ENCODE measurements at places on chromosomes 2 and 18. TPM values are rescaled to one million over a fixed set of nuclear protein-coding genes. Genes with fewer than 3 reads are reported as not detected.

Gene UGT1A6
- total RNA-seq: not detected

Gene DYNC1I2
- 111 TPM for total RNA-seq

Gene PROM2
- total RNA-seq: 20.3 TPM

Gene TUBA4B
- total RNA-seq: not detected

Gene SERPINB4
- not detected for total RNA-seq

Gene ZNF521
- total RNA-seq: 54.1 TPM

Gene HTR2B
- total RNA-seq: 3.4 TPM

Gene CD28
- total RNA-seq: not detected

Gene OR6B2
- not detected for total RNA-seq

Gene CYBRD1
- 47.7 TPM for total RNA-seq

Gene GALR1
- not detected for total RNA-seq

Gene C2orf15
- 7.8 TPM for total RNA-seq

Gene ABCG8
- total RNA-seq: not detected

Gene PRKAG3
- total RNA-seq: 2.9 TPM

Gene LONRF2
- total RNA-seq: 13.7 TPM

Gene TUBB8B
- 0.31 TPM for total RNA-seq

Gene TRPM8
- not detected for total RNA-seq

Gene DES
- 37.0 TPM for total RNA-seq

Gene KCNJ13
- 0.35 TPM for total RNA-seq

Gene OSR1
- 26.0 TPM for total RNA-seq

Gene MYO7B
- 0.04 TPM for total RNA-seq

Gene IL1R1
- 13.3 TPM for total RNA-seq

Gene CPLX4
- not detected for total RNA-seq

Gene COLEC12
- 70.5 TPM for total RNA-seq

Gene HRH4
- not detected for total RNA-seq

Gene SERPINB12
- not detected for total RNA-seq

Gene ARID5A
- 4.1 TPM for total RNA-seq

Gene CTAGE1
- 0.07 TPM for total RNA-seq

Gene INHBB
- not detected for total RNA-seq

Gene SIX3
- total RNA-seq: not detected

Gene POTEJ
- total RNA-seq: not detected

Gene PASK
- total RNA-seq: 26.1 TPM

Gene FHOD3
- total RNA-seq: 16.3 TPM

Gene ASB18
- total RNA-seq: not detected

Gene AKAIN1
- not detected for total RNA-seq

Gene RESP18
- not detected for total RNA-seq

Gene NR4A2
- 2.1 TPM for total RNA-seq

Data from mesothelial cell of epicardium (in vitro differentiated cells).